ENCODE measurements at places on chromosomes 4 and X.

DNA sequence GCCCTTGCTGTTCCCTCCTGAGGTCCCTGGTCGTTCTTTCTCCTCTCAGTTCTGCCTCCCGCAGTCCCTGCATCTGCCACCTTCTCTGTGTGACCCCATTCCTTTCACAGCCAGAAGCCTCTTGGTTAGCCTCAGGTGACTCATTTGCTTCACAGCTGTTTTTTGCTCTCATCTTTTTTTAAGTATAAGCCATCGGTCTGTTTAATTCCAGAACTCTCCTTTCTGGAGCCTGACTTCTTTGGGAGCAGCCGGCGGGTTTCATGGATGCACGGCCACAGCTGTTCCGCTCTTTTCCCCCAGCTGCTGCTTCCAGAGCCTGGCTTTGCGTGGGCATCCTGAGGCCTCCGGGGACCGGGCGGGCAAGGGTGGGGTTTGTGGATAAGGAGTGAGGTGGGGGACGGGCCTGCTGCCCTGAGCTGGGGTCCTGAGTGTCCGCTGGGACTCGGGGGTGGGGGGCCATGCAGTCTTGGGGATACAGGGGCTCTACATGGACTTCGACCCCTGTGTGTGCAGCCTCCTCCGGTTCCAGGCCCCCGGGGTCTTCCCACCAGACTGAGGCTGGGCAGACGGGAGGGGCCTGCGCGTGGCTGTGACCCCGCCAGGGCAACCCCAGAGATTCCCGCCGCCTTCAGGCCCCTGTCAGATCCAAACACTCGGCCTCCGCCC, 46.7 kb downstream of the PCGF3 start:
- DNase-seq: no peak

DNA sequence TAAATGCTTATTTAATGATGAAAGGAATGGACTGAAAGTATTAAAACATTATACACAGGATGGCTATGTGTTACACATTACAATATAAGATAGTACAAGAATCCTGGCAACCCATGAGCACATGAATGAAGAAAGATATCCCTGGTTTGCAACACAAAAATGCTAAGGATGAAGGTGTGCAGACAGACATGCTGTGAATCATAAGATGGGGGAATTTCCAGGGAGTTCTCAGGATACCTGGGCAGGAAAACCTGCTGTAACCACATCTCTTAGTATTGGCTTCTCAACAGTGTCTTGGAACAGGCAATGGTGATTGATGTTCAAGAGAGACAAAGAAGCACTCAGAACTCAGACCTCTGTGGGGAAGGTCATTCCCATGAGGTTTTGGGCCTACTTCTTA, 23.9 kb upstream of the ANOS1 start:
- DNase-seq: no peak

GRCh38 chrX:39642071-39642470, 455.7 kb downstream of the BCOR start:
- no peak for DNase-seq

DNA sequence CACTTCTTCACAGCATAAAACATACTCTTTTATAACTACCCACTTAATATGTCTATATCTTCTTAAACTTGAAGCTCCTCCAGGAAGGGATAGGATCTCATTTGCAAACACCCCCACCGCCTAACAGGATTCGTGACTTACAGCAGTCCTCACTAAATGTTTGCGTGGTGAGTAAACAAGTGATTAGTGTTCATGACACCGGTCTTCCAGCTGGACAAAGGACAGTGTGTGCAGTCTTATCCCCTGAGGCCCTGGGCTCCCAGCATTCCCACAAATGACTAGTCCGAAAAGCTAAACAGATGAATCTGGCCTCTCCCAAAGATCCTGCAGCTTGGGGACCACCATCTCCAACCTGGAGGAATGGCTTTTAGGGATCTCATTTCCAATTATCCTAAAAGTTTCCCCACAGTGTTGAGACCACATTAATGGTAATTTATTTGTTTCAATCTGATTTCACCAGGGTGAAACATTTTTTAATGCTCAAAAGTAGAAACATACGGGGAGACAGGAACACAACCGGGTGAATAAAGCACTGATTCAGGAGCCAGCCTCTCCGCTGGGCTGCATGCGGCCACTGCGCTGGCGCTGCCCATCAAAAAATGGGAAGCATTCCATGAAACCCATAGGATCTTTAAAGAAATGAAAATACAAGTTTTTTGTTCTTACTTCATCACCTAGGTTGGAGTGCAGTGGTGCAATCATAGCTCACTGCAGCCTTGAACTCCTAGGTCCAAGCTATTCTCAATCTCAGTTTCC, 69.2 kb downstream of the HADH start:
- no peak for DNase-seq

DNA sequence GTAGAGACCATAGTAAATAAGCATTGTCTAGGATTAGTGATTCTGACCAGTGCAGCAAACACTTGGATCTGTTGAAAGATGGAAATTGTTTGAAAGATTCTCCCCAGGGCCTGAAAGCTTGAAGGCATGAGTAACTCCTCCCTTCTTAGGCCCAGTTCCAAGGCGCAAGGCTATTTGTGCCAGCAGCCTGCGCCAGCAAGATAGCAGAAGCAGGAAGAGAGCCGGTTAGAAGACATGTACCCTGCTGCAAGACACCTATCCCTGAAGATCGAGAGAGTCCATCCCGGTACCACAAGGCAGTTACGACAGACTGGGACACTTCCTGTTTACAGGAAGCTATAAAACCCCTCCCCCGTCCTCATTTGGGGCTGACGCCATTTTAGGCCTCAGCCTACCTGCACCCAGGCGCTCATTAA, 72.4 kb upstream of the JADE1 start:
- no peak for DNase-seq

DNA sequence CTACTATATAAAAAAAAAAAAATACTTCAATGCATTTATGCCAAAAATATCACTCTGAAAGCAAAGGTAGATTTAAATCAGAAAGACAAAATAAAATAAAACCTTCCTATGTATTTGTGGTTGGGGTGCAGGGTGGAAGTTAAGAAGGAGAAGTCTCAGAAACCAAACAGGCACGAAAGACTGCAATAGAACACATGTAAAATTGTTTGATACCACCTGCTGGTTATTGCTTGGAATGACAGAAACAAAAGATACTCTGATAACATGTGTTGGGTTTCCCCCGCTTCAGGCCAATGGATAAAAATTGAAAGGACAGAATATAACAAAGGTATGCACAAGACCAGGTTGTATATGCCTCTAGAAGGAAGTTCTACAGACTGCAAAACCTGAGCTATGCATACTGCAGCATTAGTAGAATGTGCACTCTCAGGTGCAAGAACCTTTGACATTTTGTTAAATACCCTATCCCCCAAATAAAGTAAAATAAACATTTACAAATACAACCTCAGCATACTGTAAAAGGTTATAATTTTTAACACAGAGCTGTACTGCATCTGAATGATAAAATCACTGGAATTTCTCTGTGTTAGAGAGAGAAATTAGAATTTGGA, 118.8 kb downstream of the GABRA2 start:
- no peak for DNase-seq

DNA sequence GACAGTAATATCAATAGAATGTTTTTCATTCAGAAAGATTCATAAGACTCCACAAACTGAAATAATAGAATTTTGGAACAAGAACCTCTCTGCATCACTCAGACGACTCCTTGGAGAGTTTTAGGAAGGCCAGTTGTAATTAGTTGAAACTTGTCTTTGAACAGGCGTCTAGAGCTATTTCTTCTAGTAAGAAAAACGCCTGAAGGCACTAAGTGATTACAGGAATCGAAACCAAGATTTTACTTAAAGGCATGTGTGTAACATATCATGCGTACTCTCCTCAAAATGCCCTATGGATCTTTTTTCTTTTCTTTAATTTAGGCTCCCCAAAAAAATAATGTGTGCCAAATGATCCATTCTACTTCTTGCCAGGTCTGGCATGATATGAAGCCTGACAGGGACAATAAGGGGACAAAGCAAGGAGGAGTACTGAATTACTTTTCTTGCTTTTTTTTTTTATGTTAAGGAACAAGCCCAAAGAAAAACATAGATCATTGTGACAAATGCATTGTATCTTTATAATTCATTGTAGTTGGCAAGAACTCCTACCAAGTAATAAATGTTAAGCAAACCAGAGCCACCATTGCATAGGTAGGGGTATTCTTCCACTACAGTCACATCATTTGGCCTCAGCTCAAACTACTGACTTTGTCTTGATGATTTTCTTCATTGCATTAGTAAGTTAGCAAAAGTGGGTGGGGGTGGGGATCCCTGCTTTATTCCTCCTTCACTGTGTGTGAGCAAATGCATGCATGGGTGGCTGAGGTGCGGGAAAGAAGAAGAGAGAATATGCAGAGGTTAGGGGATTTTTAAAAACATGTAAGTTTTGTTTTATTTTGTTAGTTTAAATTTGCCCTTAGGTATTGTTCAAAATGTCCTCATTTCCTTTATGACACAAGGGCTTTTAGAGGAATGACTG, 79.9 kb upstream of the ATOH1 start:
- no peak for DNase-seq

- no peak for DNase-seq
Observed at GRCh38 chr4:99572527-99573240, 1.9 kb upstream of the MTTP start.

- DNase-seq: peak; percentile 75
Observed at GRCh38 chr4:57102050-57102624, 8.0 kb downstream of the IGFBP7 start.

DNA sequence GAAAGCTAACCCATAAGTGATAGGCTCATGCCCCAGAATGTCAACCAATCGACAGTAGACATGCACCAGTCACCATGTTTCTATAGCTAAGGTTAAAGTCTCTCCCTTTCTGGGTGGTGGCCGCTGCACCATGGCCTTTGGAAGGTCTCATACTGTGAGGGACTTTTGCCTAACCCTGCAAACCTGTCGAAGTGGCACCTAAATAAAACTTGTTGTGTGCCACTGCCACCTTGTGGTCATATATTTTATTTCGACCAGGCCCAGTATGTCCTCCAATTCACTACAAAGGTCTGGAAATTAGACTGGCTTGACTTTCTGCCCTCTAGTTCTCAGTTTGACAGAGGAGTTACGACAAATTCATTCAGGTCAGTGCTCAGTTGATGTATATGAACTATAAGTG, 163.1 kb downstream of the SMARCA1 start:
- DNase-seq: no peak

GRCh38 chr4:38634047-38634759, 29.8 kb upstream of the KLF3 start:
- DNase-seq: no peak

DNA sequence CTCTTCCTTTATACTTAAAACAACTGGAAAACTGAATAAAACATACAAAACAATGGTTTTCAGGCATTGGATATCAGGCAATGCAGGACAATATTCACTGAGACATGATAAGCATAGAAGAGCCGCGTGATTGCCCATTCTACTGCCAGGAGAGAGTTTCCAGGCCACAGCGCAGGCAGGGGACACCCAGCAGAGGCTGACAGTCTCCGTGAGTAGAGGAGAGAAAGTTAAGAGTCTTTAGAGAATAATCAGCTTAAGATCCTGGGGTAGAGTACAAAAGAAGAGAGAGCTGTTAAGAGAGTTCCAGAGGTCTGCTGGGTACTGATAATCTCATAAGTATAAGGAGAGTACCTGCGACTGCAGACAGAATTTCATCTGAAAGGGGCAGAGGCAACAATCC, 18.4 kb upstream of the FRAS1 start:
- DNase-seq: no peak

GRCh38 chrX:150036181-150036580, 97.9 kb upstream of the EOLA2 start:
- DNase-seq: no peak

DNA sequence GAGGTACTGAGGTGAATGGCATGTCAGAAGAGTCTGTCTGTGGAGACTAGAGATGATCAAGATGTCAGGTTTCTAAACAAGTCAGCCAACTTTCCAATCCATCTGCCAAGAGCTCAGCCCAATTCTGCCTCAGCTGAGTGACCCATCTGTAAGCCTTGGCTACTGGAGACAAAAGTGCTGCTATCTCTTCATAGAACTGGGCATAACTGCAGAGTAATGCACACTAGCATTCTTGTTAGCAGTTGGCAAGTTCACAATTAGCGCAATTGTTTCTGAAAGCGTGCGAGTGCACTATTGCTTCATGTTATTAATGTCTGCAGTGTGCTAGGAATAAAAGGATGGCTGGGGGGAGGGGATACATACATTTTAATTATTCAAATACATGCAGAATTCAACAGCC, 32.9 kb upstream of the SH3D19 start:
- no peak for DNase-seq

- DNase-seq: no peak
Observed at GRCh38 chr4:77269505-77269904, 112.5 kb downstream of the CCNG2 start.

DNA sequence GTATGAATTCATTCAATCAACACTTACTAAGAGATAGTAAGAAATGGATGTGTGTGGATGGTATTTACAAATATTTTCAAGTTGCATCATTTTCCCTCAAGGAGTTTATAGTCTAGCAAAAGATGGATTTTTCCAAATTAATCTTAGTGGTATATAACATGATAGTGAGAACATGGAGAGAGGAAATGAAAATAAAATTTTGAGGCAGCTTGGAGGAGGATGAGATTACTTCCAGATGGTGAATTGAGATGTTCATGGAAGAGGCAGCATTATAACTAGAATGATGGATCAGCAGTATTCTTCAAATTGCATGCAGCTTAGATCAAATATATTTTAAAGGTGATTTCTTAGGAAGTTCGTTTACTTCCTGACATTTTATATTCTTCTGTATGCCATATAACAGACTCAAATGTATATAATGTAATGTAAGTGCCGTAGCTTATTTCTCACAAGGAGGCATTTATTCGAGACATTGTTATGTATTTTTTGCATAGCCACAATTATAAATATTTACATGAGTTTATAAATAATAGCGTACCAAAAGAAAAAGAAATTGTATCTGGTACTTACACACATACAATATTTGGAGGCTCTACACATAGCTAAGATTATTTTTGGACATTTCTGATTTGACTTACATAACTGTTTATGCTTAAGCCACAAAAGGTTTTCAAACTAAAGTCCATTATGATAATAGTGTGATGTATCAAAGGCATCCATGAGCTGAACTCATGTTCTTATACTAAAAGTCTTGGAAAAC, 439.4 kb downstream of the SPRY1 start:
- DNase-seq: no peak

DNA sequence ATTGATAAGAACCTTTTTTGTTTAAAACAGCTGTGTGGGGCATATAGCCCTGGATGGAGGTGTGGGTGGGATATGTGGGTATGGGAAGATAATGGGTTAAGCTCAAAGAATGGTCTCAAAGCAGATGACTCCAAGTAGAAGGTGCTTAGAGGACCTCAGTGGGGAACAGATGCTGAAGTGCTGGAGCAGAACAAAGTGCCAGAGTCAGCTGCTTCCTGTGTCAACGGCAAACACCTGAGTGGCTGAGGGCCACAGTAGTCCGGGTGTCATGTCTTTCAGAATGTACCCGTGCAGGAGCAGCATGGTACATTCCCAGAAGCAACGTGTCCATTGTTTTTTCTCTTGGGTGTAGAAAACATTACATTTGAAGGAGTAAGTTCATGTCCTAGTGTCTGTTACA, 210.6 kb downstream of the CCNG2 start:
- no peak for DNase-seq

DNA sequence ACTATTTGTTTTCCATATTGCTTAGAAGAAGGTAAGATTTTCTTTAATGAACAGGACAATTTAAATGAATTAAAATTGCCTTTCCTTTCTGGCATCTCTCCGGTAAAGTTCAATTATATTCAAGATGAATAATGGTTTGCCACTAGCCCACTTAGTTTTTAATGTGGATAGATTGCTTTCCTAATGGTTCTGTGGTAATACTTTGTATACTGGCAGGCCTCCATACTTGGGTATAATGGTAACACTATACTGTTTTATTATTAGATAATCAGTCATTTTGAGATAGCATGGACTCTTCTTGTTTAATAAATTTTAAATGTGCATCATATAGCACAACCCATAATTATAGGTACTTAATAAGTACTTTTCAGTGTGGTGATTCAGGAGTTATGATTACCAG, 89.5 kb downstream of the ELOVL6 start:
- DNase-seq: no peak
